Left renal cortex interstitium (tissue), 4 donors: ENCODE measurements at places on chromosomes 3 and 15.

DNA sequence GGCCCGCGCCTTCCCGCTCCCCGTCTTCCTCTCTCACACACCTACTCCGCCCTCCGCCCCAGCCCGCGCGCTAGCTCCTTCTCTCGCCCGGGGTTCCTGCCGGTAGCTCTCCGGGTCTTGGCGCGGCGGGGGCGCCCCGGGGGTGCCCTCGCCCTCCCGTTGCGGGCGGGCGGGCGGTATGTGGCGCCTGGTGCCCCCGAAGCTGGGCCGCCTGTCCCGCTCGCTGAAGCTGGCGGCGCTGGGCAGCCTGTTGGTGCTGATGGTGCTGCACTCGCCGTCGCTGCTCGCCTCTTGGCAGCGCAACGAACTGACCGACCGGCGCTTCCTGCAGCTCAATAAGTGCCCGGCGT, 507 bp downstream of the DIPK2A start:
- no peak for DNase-seq

DNA sequence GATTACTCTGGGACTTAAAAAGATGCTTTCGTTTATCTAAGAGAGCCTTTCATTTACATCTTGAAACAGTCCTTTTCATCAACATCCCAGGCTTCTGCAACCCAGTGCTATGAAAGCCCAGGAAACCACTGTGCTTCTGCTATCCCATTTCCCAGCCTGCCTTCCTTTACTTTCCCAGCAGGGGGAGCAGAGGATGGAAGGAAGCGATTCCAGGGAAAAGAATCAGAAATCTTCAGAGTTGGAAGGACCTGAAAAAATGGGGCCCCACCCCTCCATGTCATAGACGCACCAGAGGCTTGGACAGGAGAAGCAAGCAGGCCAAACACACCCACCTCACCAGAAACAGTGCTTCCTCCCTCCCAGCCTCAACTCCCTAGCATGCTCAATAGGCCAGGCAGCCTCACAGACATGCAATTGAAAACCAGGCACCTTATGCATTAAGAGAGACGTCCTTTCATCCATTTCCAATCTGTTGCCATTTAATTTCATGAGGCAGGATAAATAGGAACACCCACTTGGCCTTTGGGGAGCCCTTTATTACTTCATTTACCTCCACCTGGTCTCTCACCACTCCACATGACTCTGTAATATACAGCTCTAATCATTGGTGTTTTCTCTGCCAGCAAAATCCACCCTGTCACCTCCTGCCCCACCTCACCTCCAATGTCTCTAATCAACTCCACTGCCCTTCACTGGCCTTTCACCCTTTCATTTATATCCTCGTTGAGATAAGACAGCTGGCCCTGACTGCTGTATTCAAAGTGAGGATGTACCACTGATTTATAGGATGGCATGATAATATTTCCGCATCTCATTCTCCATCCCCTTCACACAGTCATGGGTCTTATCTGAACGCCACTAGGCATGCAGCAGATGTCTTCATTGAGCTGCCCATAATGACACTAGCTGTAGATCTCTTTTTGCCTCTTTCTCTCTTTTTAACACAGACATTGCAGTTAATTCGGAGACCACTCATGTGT, 583.9 kb downstream of the NTRK3 start:
- DNase-seq, result no peak

- DNase-seq, result no peak
Observed at GRCh38 chr3:150636258-150636657, 33.1 kb downstream of the SELENOT start.

DNA sequence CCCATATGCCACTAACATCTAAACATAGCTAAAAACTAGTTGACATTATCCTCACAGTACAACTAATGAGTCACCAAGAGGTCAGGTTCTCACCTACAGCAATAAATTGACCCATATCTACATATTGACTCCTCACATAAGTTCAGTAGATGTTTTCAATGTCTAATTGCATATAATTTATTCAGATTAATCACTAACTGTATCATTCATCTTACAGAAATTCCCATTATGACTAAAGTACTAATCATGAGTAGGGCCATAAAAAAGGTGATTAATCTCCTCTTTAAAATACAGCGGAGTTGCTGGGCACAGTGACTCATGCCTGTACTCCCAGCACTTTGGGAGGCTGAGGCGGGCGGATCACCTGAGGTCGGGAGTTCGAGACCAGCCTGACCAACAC, 82.4 kb upstream of the ST3GAL6 start:
- DNase-seq, result no peak

DNA sequence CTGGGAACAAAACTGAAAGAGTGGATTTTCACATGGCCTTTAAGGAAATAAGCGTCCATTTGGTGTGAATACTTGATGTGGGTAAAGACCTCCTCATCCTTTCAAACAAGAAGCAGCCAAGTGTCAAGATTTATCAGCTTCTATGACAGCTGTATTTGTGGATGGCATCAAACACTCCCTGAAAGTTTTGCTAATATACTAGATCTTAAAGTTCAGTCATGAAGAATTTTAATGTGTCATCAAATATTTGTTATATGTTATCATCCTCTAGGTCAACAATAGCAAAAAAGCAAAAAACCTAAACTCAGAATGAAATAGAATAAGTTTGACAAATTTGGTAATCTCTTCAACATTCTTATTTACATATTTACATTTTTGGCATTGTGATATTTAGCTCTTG, 29.1 kb upstream of the LYSMD4 start:
- no peak for DNase-seq

- DNase-seq, result no peak
Observed at GRCh38 chr15:19899021-19899824, 642.4 kb downstream of the GOLGA6L6 start.

GRCh38 chr15:51634591-51635198, 12.1 kb upstream of the DMXL2 start:
- no peak for DNase-seq

- no peak for DNase-seq
Observed at GRCh38 chr3:15500107-15500724, 21.3 kb downstream of the COLQ start.

GRCh38 chr15:40501487-40501886, 30.7 kb downstream of the CHST14 start:
- DNase-seq, result no peak

GRCh38 chr3:10432931-10433330, 72.5 kb downstream of the ATP2B2 start:
- DNase-seq, result no peak

DNA sequence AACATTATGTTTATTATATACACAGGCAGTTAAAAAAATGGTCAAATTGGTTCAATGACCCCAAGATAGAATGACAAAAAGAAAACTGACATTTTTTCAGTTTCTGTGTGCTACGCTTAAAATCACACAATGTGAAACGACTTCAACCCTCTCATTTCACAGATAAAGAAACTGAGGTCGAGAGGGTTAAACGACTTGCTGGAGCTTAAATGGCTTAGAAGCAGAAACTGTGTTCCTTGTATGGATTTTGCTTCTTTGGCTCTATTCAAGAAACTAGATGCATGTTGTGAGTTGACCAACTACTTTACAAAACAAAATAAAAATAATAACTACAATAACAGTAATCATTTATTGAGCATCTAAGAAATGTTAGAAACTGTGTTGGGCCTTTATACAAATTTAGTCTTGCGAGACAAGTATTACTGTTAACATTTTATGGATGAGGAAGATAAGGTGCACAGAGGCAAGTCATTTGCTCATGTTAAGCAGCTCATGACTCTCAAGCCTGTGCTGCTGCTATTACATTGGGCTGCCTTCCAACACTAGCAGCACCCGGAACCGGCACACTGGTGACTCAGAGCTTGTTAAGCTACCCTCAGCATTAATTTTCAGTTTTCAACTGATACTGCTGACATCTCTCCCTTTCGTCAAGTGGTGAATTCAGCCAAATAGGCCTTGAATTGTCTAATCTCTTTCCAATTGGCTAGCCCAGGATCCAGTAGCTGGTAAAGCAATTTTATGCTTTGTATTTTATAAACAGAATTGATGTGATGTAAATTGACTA, 487.6 kb downstream of the NAALADL2 start:
- no peak for DNase-seq

DNA sequence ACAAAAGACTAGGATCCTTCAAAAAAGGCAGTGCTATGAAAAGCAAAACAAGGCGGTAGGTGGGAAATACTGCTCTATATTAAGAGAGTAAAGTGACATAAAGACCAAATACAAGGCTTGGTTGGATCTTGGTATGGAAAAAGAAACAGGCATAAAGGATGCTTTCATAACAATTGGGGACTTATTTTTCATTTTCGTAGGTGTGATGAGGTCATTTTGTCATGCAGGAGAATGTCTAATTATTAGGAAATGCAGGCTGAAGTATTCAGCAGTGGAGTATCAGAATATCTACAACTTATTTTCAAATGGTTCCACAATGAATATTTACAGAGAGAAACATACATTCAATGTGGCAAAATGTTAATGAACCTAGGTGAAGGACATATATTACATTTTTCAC, 9.0 kb downstream of the XPC start:
- DNase-seq, result no peak

DNA sequence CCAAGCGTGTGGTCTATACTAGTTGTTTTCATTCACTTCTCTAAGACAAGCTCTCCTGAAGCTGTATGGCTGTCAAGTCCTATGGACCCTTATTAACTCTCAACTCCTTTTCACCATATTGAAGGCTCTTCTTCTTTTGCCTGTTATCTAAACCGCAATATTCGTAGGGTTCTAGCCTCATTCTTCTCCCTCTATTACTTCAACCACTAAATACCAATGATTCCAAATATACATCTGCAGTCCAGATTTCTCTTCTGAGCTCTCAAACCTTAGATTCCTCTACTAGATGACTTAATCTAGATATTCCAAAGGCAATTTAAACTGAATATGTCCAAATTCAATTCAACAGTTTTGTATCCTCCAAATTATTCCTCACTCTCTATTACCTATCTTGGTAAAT, 24.6 kb downstream of the AQR start:
- DNase-seq, result no peak

- no peak for DNase-seq
Observed at GRCh38 chr3:124272605-124273151, 280.8 kb upstream of the ROPN1 start.

DNA sequence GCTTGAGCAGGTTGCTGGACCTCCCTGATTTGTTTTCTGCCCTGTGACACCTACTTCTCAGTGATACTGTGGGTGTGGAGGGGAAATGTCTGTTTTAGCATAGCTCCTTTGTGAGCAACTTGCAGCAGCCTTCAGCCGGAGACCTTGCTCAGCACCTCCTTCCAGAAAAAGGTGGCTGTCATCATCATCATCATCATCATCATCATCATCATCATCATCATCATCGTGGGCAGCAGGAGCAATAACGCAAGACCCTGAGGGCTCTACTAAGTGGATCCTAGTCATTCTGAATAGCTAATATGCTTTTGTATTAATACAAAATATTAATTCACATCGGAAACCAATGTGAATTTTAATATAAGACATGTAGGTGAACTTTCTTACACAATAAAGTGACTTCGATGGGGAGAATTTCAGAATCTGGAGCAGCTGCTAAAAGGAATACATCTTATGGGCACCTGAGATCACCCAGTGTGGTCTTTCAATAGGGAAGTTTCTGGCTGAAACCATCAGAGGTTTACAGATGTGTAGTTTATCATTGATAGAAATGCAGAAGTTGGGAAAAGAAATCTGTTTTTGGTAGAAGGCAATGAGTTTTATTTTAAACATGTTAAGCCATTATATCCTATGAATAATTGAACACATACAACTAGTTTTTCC, 8.6 kb downstream of the GABRR3 start:
- DNase-seq, result no peak

DNA sequence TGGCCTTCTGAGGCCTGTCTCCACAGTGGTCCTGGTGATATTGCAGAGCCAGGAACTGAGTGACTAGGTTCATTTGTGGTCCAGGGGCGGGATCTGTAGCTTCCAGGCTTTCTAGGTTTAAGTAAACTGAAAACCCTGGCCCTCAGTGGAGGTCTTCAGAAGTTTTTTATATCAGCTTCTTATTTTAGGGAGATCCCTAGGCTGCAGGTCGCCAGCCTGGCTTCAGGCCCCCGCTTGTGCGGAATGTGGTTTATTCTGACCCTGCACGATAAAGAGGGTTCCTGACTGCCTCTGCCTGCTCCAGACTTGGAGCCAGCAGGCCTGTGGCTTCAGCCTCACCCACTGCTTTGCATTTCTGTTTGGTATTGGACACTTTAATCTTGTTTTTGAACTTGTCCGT, 133.9 kb upstream of the PLXNA1 start:
- DNase-seq, result no peak

GRCh38 chr15:70387081-70387480, 289.4 kb upstream of the TLE3 start:
- DNase-seq, result no peak

DNA sequence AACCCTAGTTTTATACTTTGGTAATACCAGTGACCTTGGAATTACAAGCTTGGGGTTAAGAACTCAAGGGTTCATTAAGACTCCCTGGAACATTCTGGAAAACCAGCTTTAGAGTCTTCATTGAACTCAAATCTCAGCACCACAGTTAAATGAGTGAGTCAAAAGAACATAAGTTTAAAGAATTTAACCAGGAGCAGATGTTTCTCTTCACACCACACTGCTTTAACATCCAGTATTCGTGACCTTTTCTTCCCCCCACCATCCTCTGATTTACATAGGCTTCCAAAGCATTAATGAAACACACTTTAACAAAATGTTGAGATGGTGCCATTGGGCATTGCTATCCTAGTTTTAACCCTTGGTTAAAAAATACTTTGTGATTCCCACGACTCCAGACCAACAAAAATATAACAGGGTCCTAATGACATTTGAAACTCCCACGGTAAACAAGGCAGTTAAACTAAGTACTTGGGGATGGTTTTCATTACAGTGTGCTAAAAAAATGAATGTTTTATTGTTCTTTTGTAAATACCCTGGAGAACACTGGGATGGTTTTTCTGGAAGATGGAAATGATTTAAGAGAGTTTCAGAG, 123.9 kb downstream of the OXNAD1 start:
- peak; percentile 75 for DNase-seq

DNA sequence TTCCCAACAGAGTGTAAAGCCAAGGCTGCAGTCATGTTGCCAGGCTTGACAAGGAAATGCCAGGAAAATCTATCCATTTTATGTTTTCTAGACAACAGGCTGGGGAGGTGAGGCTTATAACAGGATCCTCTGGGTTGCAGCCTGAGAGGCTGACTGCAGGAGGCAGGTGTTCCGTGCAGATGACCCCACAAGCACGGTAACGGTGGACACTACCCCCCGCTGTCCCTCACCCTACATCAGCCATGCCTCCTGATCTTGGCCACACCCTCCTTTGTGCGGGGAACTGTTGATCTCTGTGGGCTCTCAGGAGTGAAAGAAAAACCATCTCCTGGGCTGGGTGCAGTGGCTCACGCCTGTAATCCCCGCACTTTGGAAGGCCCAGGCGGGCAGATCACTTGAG, 68.0 kb upstream of the ADPGK start:
- no peak for DNase-seq

- DNase-seq, result no peak
Observed at GRCh38 chr3:149955449-149955848, 15.2 kb downstream of the PFN2 start.

- peak; percentile 47 for DNase-seq
Observed at GRCh38 chr3:5304789-5305683, 117.5 kb downstream of the EDEM1 start.

- no peak for DNase-seq
Observed at GRCh38 chr15:99442252-99442897, 123.4 kb upstream of the MEF2A start.

GRCh38 chr3:59392116-59392515, 342.3 kb upstream of the CFAP20DC start:
- no peak for DNase-seq

- no peak for DNase-seq
Observed at GRCh38 chr3:181726351-181727330, 14.9 kb downstream of the SOX2 start.
